ENCODE measurements at places on chromosomes 5 and 9.

- no peak for DNase-seq
These were observed 62.8 kb downstream of the PFDN1 start for GRCh38 chr5:140239939-140240700.

GRCh38 chr9:99210572-99210971 is 11.2 kb downstream of the ALG2 start:
- DNase-seq: no peak

DNA sequence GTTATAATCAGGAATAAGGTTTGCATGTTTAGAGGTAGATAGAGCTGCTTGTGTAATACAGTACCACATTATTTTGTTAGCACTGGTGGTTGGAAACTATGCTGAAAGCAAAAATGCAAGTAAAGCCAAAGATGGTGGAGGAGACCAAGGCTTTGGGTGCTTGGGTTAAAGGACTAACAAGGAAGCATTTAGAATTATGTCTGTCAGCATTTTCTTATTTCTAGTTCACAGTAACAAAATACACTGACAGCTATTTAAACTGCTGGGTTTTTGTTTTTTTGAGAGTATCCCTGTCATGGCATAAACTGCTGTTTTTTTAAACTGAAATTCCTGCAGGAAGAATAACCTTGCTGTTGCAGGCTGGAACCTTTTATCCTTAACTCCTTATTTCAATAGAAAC is 6.5 kb downstream of the HMGXB3 start:
- DNase-seq: no peak

DNA sequence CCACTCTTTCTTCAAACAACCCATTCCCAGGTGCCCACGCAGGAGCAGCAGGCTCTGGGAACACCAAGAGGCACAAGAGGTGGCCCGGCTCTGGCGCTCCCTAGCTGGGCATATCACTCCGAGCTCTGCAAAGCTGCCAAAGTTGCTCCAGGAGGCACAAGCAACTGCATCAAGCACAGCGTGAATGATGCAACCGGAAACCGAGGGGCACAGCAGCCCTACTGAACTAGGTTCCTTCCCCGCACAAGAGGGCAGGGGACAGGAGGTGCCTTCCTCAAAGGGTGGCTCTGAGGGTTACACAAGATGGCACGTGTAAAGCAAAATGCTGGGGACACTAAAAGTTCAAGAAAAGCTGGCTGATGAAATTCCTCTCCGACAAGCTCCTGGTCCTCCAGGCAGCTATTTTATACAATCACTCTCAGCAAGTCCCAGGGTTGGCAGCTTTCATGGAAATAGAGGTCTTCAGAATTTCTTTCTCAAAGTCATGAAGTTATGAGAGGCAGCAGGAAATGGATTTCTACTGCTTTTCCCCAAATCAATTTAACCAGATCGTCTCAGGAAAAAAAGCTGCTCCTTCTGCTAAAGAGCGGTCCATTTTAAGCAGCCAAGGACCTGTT is 22.9 kb downstream of the PSMB7 start:
- DNase-seq: no peak

GRCh38 chr5:82720213-82721086 is 356.7 kb downstream of the TMEM167A start:
- DNase-seq: no peak

- DNase-seq: peak; percentile 1
These were observed 1.6 kb downstream of the ANXA6 start for GRCh38 chr5:151155775-151156506.
